ENCODE measurements at places on chromosomes 3 and 15.

GRCh38 chr3:124878561-124879336, 8.4 kb downstream of the ITGB5 start:
- peak; percentile 3 for DNase-seq

GRCh38 chr3:168024537-168024941, 71.2 kb downstream of the GOLIM4 start:
- DNase-seq: no peak

GRCh38 chr15:65195548-65195923, 10.4 kb upstream of the CLPX start:
- no peak for DNase-seq

DNA sequence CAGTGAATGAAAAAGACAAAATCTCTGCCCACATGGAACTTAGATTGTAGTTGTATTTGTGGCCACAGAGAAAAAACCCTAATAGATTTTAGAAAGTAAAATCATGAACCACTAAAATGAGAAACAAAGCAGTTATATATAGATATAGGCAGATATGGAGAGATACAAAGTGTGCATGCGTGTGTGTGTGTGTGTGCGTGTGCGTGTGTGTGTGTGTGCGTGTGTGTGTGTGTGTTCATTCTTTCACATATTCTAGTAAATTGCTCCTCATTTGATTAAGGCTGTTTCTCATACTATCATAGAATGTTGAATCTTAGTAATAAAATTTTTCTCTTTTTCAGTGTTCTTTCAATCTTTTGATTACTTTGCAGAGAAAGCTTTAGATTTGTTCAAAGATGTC, 118.6 kb downstream of the DNAJB8 start:
- DNase-seq: no peak

GRCh38 chr3:52395503-52395865, 49.4 kb downstream of the SEMA3G start:
- DNase-seq: no peak

Measured in CD4-positive, alpha-beta T cell treated with Interleukin-4 for 4 hours (primary cell).